ENCODE measurements at places on chromosomes 1 and 21.
A peak's percentile ranks its signal among the peaks of the same experiment; 100 is the strongest.

DNA sequence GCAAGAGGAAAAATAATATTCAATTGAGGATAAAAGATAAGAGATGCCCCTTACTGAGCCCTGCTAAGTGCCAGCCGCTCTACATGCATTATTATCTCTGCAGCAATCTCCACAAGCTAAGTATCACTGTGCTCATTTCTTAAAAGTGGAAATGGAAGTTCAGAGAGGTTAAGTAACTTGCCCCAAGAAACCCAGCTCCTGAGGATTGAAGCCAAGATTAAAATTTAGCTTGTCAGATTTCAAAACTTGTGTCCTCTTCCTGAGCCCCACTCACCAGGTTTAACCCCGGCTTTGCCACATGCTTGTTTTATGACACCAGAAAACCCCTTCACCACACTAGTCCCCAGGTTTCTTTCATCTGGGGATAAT lies 11.2 kb upstream of the PAX7 start:
- no peak for DNase-seq

GRCh38 chr1:3435666-3436065 lies 18.8 kb upstream of the ARHGEF16 start:
- no peak for DNase-seq

DNA sequence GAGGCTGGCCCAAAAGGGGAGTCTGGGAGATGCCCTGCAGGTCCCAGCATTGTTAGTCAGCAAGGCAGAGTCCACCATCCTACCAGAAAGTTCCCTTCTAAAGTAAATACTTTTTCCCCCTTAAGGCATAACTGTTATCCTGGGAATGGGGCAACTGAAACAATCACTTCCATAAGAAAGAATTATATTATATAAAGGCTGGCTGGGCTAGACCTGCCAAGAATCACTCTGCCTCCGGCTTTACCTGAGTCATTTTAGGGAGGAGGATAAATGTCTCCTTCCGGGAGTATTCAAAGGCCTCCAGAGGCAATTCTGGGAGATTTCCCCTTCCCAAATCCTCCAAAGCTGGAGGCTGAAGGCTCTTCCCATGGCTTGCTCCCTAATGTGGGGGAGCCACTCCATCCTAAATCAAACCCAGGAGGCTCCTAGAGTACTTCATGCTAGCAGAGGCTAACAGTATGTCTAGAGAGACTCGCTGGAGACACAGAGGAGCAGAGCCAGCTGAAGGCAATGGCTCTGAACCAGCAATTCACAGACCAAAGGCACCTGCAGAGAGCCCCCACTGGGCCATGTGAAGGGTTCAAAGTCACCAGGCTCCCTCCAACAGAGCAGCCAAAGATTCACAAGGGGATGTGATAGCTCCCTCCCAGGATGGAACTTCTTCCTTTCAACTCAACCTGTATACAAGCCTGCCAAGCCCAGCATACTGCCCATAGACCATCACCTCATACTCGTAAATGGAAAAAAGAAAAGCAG lies 116.0 kb downstream of the ASTN1 start:
- no peak for DNase-seq

DNA sequence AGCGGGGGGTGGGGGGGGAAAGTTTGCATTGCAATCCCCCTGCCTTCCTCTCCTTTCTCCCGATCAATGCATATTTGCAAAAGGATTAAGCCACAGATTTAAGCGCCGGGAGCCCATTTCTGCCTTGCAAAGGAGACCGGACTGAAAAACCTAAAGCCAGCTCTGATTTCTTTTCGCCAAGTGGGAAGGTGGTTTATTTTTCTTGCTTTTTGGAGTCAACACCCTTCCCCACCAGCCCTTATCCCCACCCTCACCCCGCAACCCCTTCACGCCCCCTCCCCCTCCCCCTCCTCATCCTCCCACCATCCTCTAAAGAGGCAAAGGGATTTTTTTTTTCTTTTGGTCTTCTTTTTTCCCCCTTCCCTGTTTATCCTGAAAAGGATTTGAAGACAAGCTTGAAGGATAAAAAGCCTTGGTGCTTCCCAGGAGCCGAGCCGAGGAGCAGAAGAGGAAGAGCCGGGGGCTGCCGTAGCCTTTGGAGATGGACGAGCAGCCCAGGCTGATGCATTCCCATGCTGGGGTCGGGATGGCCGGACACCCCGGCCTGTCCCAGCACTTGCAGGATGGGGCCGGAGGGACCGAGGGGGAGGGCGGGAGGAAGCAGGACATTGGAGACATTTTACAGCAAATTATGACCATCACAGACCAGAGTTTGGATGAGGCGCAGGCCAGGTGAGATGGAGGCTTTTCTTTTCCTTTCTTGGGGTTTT lies 513 bp downstream of the PBX1 start:
- DNase-seq = no peak

DNA sequence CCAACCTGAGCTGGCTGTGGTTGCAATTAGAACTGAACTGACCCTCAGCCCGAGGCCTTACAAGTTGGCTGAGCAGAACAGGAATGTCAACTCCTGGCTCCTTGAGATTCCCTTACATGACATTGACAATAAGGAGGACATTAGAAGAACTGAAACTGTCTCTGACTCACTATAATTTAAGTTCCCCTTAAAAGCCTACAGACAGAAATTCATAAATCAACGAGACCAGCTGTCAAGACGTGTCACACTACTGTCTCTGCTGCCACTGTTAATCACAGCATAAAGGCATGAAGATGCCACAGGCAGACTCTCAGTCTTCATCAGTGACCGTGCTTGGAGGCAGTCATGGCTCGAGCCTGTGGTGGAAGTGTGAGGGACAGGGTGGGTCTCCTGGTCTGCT lies 168.8 kb downstream of the GABPA start:
- DNase-seq = no peak

GRCh38 chr1:201850053-201850397 lies 21.1 kb downstream of the IPO9 start:
- DNase-seq = no peak

- no peak for DNase-seq
These were observed 65.6 kb upstream of the CD1D start for GRCh38 chr1:158115126-158115525.

- no peak for DNase-seq
These were observed 756.0 kb upstream of the ADGRL2 start for GRCh38 chr1:81044708-81045107.

GRCh38 chr1:167499664-167500101 lies 18.6 kb downstream of the CD247 start:
- peak; percentile 52 for DNase-seq

DNA sequence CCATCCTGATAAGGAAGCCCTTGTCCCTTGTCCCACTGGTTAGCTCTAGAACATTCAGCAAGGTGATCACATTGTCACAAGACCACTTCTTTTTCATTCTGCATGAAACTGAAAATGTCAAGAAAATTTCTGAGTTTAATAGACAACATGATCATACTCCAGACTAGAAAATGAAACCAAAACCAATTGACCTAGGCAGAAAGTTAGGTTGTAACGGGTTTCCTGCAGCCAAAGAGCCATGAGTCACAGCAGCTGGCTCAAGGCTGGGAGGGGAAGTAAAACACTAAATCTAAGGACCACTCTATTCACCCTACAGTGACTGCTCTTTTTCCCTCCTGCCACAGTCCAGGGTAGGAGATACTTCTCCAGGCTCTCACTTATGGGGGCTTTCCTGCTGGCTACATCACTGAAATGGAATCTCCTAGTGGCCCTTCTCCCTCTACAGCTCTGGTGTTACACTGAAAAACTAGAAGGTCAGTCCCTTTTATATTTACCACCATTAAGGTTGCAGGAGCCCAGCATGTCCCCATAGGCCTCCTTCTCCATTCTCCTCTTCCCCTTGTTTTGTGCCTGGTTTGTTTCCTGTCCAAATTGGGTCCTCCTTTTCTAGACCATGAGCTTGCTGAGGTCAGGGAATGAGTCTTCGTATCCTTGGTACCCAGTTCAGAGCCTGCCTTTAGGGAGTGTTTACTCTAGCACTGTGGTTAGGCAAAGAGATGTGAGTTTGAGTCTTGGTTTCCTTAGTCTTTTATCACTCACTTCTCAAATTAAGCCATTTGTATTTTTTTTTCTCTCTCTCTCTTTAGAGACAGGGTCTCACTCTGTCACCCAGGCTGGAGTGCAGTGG lies 236.5 kb upstream of the JUN start:
- peak; percentile 60 for DNase-seq

GRCh38 chr1:25661043-25661815 lies 44.6 kb downstream of the MAN1C1 start:
- DNase-seq = peak; percentile 14

DNA sequence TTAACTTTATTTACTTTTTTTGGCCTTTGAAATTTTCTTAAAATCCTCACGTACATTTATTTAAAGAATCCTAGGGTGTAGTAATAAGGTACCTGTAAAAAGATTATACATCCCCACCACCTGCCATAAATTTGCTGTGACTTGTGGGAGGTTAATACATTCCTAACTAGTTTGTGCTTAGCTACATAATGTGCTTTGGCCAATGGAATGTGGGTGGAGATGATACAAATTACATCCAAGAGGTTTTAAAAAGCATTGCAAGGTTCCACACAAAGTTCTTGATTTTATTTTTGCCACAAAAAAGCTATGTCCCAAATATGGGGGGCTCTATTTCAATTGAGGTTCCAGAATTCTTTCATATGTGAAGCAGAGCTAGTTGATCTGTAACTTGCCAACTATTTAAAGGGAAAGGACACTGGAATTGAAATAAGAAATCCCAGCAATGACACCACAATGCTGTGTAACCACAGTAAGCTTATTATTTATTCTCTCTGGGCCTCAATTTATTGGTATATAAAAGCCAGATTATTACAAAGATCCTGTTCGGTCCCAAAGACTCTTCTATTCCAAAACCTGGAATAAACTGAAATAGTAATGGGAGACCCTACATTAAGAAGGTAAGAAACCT lies 15.7 kb downstream of the ASPM start:
- DNase-seq = no peak

- DNase-seq = no peak
These were observed 10.7 kb upstream of the NTPCR start for GRCh38 chr1:232939748-232940147.

DNA sequence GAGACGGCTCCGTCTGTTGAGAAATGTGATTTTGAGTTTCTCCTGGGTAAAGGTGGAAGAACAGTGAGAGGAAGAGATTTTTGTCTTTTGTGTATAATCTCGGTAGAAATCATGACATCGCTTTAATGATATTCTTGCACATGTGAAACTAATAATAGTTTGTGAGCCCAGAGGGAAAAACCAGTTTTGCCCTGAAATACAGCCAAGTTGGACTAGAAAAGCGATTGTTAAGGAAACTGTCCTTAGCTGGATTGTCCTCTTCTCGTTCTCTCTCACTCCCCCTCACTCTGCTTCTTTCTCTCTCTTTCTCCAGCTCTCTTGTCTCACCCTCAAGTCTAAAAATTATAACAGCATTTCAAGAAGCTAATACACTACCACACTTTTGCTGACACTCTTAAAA lies 17.1 kb downstream of the KCNJ6 start:
- DNase-seq = no peak

DNA sequence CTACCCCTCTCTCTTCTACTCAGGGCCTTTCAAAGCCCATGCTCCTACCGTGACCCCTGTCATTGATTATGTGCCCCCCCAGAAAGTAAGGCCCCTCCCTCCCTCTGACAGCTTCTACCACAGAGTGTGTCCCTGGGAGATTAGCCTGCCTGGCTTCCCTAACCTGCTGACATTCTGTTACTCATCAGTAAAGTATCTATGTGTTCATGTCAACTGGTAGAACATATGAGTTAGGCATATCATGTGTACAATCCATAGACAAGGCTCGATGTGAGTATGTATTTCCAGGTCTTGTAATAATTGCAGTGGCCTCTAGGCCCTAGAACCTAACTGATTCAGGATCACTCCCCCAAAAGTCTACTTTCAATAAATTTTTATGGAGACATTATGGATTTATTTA lies 120.0 kb downstream of the GIPC2 start:
- DNase-seq = no peak

DNA sequence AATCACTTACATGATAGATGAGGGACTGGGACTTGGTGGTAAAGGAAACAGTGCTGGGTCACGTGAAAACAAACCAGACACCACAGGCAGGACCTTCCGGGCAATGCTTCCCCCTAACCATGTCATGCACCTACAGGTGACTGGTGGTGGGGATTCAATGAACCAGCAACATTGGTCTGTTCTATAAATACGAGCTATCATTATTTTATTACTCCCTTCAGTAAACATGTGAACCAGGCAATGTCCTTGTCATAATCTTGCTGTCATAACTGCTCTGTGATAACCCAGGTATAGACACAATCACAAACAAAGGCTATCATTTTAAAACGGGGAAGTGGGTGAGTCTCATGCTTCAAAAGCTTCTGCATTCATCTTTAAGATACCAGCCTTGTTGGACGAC lies 153.4 kb downstream of the CLIC6 start:
- DNase-seq = no peak

- no peak for DNase-seq
These were observed 13.3 kb upstream of the ATF3 start for GRCh38 chr1:212595229-212595628.

- no peak for DNase-seq
These were observed 34.2 kb upstream of the LRRC8C start for GRCh38 chr1:89598450-89599331.

- DNase-seq = no peak
These were observed 373.1 kb downstream of the TGFB2 start for GRCh38 chr1:218718206-218718605.

GRCh38 chr1:79052829-79053449 lies 46.4 kb upstream of the ADGRL4 start:
- DNase-seq = no peak

- DNase-seq = peak; percentile 77
These were observed 673 bp downstream of the PIK3C2B start for GRCh38 chr1:204493984-204494280.

DNA sequence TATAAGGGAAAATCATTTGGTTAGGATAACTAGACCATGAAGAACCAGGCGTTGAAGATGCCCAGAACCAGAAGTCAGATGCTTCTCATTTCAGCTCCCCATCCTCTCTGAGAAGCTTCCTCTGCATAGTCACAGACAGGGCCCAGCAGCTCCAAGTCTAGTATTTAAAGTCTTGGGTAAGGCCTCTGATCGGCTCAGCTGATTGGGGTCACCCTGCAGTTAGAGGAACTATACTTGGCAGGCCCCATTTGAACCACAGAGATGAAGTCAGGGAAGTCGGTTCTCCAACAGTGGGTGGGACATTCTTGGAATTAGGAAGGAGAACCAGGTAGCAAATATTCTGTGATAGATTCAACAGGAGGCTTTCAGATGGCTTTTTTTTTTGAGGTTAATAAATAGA lies 48.3 kb downstream of the SLC22A15 start:
- DNase-seq = no peak

DNA sequence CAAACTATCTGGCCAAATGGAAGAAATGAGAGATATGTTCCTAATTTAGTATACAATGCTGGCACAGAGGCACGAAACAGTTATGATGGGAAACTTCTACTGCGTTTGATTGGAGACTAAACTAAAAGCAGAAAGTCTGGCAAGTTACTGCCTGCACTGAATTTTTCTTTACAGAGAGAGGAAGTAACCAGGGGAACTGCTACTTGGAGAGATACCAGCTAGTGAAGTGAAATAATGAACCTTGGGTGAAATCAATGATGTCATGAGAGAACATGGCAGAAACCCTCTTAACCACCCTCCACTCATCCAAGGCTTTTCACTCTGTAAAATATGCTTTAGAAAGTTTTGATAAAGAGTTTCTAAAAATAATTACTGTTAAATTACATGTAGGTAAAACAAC lies 29.3 kb downstream of the NIBAN1 start:
- no peak for DNase-seq

- no peak for DNase-seq
These were observed 27.8 kb downstream of the COL18A1 start for GRCh38 chr21:45432575-45433255.

GRCh38 chr1:119929643-119930315 lies 33.5 kb upstream of the ADAM30 start:
- DNase-seq = no peak

- DNase-seq = no peak
These were observed 35.4 kb downstream of the GPR3 start for GRCh38 chr1:27427816-27428315.

- DNase-seq = no peak
These were observed 14.5 kb downstream of the LY9 start for GRCh38 chr1:160810486-160810885.

All from activated T-cell treated with anti-CD3 and anti-CD28 coated beads, Interleukin-2, amount 50 U/mL, for 48 hours (primary cell).